ENCODE measurements at places on chromosomes 7 and 10. TPM values are rescaled to one million over a fixed set of nuclear protein-coding genes. Genes with fewer than 3 reads are reported as not detected.

The LRMDA gene
- total RNA-seq = 8.0 TPM

The ALDH18A1 gene
- total RNA-seq = 79.4 TPM

The KCND2 gene
- not detected for total RNA-seq

The ST8SIA6 gene
- not detected for total RNA-seq

- peak; percentile 44 for DNase-seq
These were observed 181.7 kb downstream of the PLXNA4 start for GRCh38 chr7:132394283-132395198.

DNA sequence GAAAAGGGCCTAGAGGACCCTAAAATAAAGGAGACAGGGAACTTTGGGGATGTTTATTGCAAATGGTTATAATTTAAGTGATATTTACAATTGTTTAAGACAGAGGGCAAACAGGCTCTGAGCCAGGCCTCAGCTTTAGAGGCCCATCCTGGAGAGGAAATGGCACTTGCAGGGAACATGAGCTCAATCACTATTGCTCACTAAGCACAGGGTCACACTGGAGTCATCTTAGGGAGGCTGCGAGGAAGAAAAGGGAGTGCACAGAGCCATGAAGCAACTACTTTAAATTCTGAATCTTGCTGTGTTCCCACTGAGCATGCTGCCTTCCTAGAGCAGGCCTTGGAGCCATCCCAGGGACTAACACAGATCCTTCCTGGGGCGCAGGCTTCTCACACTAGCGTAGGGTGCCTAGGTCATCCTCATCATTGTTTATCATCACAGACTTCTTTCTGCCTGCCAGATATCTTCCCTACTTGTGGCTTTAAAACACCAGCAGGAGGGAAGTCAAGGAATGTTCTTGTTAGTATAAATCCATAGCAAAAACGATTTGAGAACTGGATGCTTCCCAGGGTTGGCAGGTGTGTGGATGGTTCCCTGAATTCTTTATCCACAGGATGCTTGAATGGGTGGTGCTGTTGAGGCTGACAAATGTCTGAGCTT lies 12.7 kb upstream of the DNAJB12 start:
- DNase-seq = no peak

DNA sequence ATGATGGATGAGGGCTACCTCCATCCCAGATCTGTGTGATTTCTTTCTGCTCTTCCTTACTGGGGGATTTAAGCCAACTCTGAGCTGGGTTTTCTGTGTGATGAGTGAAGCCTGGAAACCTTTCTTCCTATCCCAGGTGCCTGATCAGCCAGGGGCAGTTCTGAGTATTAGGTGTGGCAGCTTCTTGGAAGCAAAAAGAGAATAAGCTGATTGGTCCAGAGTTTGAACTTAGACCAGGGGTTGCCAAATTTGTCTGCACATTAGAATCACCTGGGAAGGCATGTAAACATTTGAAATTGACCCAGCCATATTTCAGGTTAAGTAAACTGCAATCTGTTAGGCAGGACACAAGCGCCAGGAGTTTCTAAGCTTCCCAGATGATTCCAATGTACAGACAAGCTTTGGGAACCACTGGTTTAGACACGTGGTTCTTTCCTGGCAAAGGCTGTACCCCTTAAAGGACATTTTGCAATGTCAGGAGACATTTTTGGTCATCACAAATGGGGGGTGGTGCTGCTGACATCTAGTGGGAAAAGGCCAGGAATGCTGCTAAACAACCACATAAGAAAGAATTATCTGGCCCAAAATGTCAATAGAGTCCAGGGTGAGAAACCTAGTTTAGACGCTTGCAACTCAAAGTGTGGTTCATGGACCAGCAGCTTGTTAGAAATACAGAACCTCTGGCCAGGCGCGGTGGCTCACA lies 160.5 kb upstream of the GHITM start:
- no peak for DNase-seq

DNA sequence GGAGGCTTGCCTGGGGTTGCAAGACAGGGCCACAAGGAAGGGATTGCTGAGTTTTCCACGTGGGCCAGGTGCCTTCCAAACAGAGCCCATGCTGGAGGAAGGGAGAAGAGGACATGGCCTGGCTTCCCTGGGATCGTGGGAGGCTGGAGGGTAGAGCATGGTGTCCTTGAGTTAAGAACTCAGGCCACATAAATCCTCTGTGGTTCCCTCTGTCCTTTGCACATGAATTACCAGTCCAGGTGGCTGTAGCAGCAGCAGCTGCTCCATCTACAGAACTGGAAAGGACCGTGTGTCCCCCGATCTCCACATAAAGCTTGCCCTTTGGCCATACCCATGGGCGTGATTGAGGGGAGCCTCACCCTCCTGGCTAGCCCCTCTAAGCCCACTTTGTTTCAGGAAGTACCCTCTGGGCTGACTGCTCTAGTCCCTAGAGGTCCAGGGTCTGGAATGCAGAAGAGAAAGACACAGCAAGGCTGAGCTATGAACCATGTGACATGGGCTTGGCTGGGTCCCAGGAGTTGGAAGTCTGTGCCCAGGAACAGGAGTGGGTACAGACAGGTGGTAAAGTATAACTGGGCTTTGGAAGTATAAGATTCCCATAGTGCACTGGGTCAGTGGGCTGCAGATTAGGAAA lies 84.9 kb downstream of the C10orf105 start:
- no peak for DNase-seq

GRCh38 chr7:7479275-7479805 lies 56.3 kb downstream of the COL28A1 start:
- no peak for DNase-seq

DNA sequence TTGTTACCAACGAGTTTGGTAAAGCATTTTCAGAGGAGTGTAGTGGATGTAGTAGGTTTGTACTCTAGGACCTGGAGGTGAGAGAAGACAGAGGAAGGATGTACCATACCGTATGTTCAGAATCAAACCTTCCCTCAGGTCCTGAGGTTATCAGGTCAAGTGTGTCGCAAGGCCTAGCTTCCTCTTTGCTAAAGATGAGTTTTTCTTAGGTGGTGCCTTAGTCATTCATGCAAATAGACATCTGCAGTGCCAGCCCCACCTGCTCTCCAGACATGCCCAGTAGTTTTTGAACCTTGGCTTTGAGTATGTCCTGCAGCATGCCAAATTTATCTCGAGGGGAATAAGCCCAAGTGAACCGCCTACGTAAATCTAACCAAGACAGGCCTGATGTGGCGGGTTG lies 71.3 kb downstream of the HDAC9 start:
- DNase-seq = no peak

DNA sequence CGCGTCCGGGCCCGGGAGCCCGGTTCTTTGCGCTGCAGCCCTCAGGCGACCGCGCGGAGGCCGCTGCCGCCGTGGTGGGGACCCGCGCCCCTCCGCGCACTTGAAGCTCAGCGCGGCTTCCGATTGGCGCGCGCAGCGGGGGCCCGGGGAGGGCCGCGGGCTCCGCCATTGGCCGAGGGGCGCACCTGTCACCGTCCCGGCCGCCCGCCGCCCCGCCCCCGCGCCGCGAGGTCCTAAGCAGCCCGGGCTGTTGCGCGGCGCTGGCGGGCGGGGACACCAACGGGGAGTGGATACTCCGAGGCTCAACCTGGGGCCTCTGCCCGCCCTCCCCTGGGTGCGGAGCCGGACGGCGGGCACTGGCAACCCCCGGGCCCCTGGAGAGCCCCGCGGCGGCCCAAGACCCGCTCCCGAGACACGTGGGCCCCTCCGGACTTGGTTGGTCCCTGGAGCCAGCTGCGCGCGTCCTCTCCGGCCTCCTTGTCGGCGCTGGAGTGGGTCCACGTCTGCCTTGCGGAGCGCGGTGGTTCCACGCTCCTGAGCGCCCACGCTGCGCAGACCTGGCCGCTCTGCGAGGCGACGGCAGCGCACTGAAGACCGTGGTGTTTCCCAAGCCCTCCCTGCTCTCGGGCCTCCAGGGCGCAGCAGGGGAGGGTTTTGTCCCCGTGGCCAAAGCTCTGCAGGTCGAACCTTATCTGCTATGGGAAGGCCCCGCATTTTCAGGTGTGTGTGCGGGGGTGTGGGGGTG lies at the start of gene MNX1:
MNX1 (minus strand) TSS at position 76 of the 745 bp plus-strand sequence. CDS start 313 bp downstream, outside the sequence.
- DNase-seq = peak; percentile 41
